CD4-positive, alpha-beta T cell (primary cell): ENCODE measurements at places on chromosomes 13 and 19. TPM values are rescaled to one million over a fixed set of nuclear protein-coding genes. Genes with fewer than 3 reads are reported as not detected.

- H3K27me3 ChIP-seq = no peaks in the 10 kb centered on the region
- peaks cover 4% of the 10 kb centered on the region for H3K4me1 ChIP-seq
- peaks cover 6% of the 10 kb centered on the region for H3K36me3 ChIP-seq
- DNase-seq = no peak
- no peak overlapping the region for H3K4me3 ChIP-seq
These were observed 54.0 kb upstream of the DOCK9 start for GRCh38 chr13:99031832-99032231.

DNA sequence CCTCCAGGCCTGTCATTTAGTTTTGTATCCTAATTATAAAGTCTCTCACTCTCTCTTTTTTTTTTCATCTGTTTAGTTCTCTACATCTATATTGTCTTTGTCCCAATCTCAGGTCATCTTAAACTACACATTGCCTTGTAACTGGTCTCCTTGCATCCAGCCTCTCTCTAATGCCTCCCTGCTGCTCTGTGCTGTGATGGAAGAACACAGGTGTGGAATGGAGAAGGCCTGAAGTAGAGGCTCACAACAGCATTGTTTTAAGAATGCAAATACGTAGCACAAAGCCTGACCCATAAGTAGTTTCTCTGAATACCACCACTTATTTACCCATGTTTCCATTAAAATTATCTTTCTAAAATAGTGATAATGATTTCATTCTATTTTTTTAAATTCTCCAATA lies 108.8 kb upstream of the FRY start:
- DNase-seq = no peak
- no peak overlapping the region for H3K27ac ChIP-seq
- H3K4me3 ChIP-seq = no peak overlapping the region
- peaks cover 7% of the 10 kb centered on the region for H3K4me1 ChIP-seq
- H3K27me3 ChIP-seq = no peaks in the 10 kb centered on the region

DNA sequence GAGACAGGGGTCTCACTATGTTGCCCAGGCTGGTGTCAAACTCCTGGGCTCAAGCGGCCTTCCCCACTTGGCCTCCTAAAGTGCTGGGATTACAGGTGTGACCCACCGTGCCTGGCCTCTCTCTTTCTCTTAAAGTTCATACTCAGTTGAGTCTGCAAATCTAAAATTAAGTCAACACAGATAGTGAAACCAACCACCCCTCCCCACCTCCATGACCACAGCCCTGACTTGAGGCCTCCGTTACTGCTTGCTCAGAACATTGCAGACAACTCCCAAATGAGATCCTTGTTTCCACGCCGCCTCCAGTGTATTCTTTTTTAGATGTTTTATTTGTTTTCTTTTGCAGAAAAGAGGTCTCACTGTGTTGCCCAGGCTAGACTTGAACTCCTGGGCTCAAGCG lies 94.4 kb downstream of the CACNA1A start:
- DNase-seq = no peak
- no peaks in the 10 kb centered on the region for H3K36me3 ChIP-seq
- no peaks in the 10 kb centered on the region for H3K27me3 ChIP-seq

- H3K4me1 ChIP-seq = no peaks in the 10 kb centered on the region
- H3K27ac ChIP-seq = no peak overlapping the region
- H3K4me3 ChIP-seq = no peak overlapping the region
- no peaks in the 10 kb centered on the region for H3K36me3 ChIP-seq
- H3K27me3 ChIP-seq = no peaks in the 10 kb centered on the region
These were observed 54.3 kb upstream of the LRCH1 start for GRCh38 chr13:46498650-46499049.

DNA sequence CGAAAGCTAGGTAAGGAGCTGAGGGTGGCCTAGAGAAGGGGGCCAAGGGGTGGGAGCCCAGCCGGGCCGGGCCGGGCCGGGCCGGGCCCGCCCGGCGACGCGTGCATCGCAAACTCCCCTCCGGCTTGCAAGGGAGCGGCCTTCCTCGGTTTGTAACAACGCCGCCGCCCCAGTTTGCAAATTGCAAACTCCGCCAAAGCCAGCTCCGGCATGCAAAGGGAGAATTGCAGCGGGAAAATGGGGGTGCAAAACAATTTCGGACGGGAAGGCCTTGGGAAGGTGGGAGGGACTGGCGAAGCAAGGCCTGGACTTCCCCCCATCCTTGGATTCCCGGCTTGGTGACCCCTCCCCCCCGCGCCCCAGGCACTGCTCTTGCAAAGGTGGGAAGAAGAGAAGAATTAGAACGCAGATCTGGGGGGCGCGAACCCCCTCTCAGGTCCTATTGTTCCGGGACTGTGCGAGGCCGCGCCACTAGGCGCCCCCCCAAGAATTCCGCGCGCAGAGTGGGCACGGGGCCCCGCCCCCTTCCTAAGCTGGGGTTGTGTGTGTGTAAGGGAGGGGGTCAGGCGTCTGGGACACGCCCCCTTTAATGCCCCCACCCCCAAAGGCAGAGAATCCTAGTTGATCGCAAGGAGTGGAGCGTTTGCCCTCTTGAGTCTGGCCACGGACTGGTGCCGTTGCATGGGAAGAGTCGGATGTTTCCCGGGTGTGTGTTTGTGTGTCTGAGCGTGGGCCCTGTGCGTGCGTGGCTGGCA lies 926 bp downstream of the PRR12 start:
- H3K4me3 ChIP-seq = peak overlapping the region; percentile 96
- H3K27me3 ChIP-seq = no peaks in the 10 kb centered on the region
- H3K4me1 ChIP-seq = peaks cover 49% of the 10 kb centered on the region
- no peak for DNase-seq
- peaks cover 31% of the 10 kb centered on the region for H3K36me3 ChIP-seq
- peak overlapping the region; percentile 80 for H3K27ac ChIP-seq

GRCh38 chr13:34863360-34864135 lies 78.5 kb upstream of the NBEA start:
- no peaks in the 10 kb centered on the region for H3K27me3 ChIP-seq
- H3K4me3 ChIP-seq = no peak overlapping the region
- H3K4me1 ChIP-seq = no peaks in the 10 kb centered on the region
- H3K36me3 ChIP-seq = no peaks in the 10 kb centered on the region
- DNase-seq = no peak
- no peak overlapping the region for H3K27ac ChIP-seq

- no peaks in the 10 kb centered on the region for H3K36me3 ChIP-seq
- DNase-seq = peak; percentile 28
- peak overlapping the region; percentile 42 for H3K4me3 ChIP-seq
These were observed 99.4 kb upstream of the SERP2 start for GRCh38 chr13:44273991-44274770.

- peak overlapping the region; percentile 86 for H3K4me3 ChIP-seq
- H3K27me3 ChIP-seq = no peaks in the 10 kb centered on the region
- no peak overlapping the region for H3K27ac ChIP-seq
- peaks cover 45% of the 10 kb centered on the region for H3K4me1 ChIP-seq
These were observed 1.3 kb downstream of the GADD45B start for GRCh38 chr19:2477141-2477710.

DNA sequence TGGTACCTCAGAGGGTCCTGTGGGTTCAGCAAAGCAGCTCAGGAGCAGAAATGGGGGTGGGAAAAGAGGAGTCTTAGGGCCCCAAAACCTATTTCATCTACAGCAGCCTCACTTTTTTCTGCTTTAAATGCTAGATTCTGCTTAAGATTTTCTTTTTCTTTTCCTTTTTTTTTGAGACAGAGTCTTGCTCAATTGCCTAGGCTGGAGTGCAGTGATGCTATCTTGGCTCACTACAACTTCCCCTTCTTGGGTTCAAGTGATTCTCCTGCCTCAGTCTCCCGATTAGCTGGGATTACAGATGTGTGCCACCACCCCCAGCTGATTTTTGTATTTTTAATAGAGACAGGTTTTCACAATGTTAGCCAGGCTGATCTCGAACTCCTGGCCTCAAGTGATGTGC lies 30.7 kb upstream of the WDFY2 start:
- H3K4me3 ChIP-seq = no peak overlapping the region
- H3K27me3 ChIP-seq = no peaks in the 10 kb centered on the region
- no peak overlapping the region for H3K27ac ChIP-seq

DNA sequence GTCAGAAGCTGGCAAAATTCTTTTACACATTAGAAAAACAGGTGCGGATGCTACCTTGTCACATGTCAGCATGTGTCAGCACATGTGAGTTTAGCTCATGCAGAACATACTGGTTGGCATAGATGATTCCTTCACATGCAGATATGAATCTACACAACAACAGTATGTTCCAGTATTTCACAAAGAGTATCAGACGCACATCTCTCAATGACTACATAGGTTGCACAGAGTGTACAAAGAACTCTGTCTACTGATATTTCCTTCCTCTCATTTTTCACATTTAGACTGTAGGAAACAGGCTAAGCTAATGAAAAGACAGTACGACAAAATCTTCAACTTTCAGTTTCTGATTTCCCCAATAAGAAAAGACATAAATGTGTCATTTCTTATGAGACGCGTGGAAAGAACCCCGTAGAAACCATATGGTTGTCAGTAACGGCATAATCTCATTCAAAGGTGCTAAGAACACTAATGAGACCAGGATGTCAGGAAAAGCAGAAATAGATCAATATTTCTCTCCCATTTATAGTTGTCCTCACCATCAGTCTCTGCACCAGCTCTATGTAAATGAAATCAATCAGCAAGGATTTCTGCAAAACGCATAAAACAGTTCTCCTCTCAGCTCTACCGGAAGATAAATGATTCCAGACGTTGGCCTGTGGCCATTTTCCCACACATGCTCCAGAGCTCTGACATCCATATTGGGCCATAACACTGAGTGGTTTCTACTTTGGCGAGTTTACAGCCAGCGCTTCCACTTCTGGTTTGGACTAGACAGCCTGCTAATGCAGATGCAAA lies 81.2 kb downstream of the STARD13 start:
- no peak overlapping the region for H3K27ac ChIP-seq
- no peak for DNase-seq
- H3K27me3 ChIP-seq = no peaks in the 10 kb centered on the region
- no peaks in the 10 kb centered on the region for H3K4me1 ChIP-seq
- H3K36me3 ChIP-seq = no peaks in the 10 kb centered on the region

Gene PPAN
- total RNA-seq = 119 TPM

Gene INAFM1
- total RNA-seq = 16.9 TPM

Gene ZNF816
- 5.5 TPM for total RNA-seq

Gene FGF9
- 3.4 TPM for total RNA-seq
